Memory B cell (primary cell): ENCODE measurements at places on chromosomes 13 and 19.

GRCh38 chr19:12801466-12802266 is at the start of the genes PRDX2 and THSD8:
Gene PRDX2 (minus strand): TSS chr19:12801800. CDS start chr19:12801261, 539 bp downstream.
Gene THSD8 (plus strand): TSS chr19:12802069. CDS start chr19:12802072, 3 bp downstream.
- H3K4me3 ChIP-seq, result peak within 1 kb of the TSS; percentile 84
- DNase-seq, result peak; percentile 65
- no peaks in the 10 kb centered on the region for H3K36me3 ChIP-seq
- peaks cover 18% of the 10 kb centered on the region for H3K4me1 ChIP-seq
- peaks cover 2% of the 10 kb centered on the region for H3K27me3 ChIP-seq
- H3K27ac ChIP-seq, result no peak within 1 kb of the TSS

DNA sequence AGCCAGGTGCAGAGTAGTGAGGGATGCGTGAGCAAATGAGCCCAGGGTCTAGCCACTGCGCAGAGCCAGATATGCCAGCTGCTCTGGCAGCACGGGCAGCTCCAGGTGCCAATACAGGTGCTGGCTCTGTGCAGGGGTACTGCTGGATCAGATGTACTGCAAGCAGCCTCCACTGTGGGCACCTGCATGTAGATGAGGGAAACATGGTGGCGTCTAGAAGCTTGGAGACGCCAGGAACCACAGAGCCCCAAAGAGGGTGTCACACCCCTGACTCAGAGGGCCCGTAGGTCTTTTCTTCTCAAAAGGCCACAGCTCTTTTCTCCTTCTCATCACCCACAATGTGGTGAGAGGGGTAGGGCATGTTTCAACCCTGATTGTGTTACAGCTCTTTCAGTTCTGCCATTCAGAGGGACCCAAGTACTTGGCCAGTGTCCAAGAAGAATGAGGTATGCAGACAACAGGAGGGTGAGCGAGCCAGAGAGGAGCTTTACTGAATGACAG is 244.4 kb upstream of the SLITRK1 start:
- no peaks in the 10 kb centered on the region for H3K4me1 ChIP-seq
- no peak overlapping the region for H3K4me3 ChIP-seq
- no peaks in the 10 kb centered on the region for H3K27me3 ChIP-seq
- DNase-seq, result no peak

GRCh38 chr13:89057862-89058261 is 1386.7 kb downstream of the SLITRK5 start:
- no peaks in the 10 kb centered on the region for H3K27me3 ChIP-seq
- H3K27ac ChIP-seq, result no peak overlapping the region
- no peaks in the 10 kb centered on the region for H3K4me1 ChIP-seq
- no peaks in the 10 kb centered on the region for H3K36me3 ChIP-seq
- no peak overlapping the region for H3K4me3 ChIP-seq

- H3K36me3 ChIP-seq, result peaks cover 2% of the 10 kb centered on the region
- H3K4me1 ChIP-seq, result peaks cover 48% of the 10 kb centered on the region
- peak overlapping the region; percentile 73 for H3K27ac ChIP-seq
- no peak for DNase-seq
These were observed 25.6 kb downstream of the LRCH1 start for GRCh38 chr13:46578590-46578975.

DNA sequence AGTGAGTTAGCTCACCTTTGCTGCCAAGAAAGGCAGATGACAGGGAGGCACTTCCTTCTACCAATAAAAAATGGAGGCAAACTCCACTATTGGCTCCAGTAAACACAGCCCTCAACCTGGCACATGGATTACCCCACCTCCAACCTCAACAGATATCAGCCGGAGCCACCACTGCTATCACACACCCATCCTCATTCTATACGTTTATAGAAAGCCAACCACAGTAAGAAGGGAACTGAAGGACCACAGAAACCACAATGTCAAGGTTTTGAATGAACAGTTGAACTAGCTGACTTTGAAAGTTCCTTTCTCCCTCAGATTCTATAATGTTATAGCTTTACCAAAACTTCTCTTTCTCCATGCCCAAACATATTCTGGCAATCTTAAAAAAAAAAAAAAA is 526.2 kb downstream of the UQCRFS1 start:
- no peaks in the 10 kb centered on the region for H3K4me1 ChIP-seq
- no peak overlapping the region for H3K4me3 ChIP-seq
- no peaks in the 10 kb centered on the region for H3K36me3 ChIP-seq
- no peak overlapping the region for H3K27ac ChIP-seq

DNA sequence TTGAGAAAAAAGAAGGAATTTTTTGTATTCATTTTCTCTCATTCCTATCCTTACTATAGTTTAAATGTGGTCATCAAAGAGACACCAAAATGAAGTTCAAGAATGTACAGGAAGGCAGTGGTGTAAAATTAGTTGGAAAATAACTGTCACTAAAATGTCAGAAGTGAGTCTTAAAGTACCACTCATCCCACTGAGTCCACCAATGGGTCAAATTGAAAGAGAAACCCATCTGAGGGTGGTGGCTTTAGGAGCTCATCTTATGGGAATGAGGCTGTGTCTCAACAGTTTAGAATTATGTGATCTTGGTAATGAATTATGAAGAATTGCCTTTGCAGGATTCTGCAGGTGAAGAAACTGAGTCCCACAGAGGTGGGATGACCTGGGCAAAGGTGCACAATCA is 403.5 kb downstream of the FGF9 start:
- peak overlapping the region; percentile 47 for H3K27ac ChIP-seq
- peaks cover 7% of the 10 kb centered on the region for H3K4me1 ChIP-seq
- no peak for DNase-seq
- H3K36me3 ChIP-seq, result no peaks in the 10 kb centered on the region
- peaks cover 3% of the 10 kb centered on the region for H3K27me3 ChIP-seq

DNA sequence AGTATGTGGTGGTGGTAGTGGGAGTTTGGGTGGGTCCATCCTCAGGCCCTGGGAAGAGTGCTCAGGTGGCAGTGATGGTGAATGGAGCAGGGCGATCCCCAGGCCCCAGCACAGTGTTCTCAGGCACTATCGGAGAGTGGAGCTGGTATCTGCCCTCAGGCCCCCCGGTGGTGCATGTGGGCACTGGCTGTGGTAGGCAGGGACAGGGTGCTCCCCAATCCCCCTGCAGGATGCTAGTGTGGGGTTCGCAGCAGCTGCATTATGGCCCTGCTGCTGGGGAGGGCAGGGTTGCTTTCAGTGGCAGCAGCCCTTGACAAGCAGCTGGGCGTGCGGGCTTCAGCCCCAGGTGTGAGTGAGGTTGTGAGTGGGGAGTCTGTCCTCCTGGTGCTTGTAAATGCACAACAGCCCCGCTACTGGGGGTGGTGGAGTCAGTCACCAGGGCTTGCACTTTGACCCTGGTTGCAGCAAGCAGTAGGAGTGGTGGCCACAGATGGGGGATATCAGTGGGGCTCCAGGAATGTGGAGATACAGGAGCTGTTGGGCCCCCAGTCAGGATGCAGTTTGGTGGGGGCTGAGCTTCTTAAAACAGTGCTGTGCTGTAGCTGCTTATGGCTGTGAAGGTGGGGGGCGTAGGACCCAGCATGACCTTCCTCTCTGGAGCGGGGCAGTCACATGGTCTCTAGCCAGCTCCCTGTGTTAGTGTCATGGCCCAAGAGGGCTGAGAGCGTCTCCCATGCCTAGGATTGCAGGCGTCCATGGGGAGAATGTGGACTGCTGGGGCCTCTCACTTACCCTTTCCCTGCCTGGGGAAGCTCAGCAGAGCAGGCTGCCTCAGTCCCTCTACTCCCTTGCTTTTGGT is 38.7 kb upstream of the ARHGEF7 start:
- H3K27me3 ChIP-seq, result no peaks in the 10 kb centered on the region
- no peaks in the 10 kb centered on the region for H3K4me1 ChIP-seq

- no peaks in the 10 kb centered on the region for H3K27me3 ChIP-seq
- peaks cover 35% of the 10 kb centered on the region for H3K36me3 ChIP-seq
- H3K4me1 ChIP-seq, result peaks cover 50% of the 10 kb centered on the region
- no peak overlapping the region for H3K27ac ChIP-seq
- H3K4me3 ChIP-seq, result no peak overlapping the region
These were observed 55.1 kb downstream of the KLF2 start for GRCh38 chr19:16379521-16380313.
